ENCODE measurements at places on chromosomes 11 and 22. TPM values are rescaled to one million over a fixed set of nuclear protein-coding genes. Genes with fewer than 3 reads are reported as not detected.

DNA sequence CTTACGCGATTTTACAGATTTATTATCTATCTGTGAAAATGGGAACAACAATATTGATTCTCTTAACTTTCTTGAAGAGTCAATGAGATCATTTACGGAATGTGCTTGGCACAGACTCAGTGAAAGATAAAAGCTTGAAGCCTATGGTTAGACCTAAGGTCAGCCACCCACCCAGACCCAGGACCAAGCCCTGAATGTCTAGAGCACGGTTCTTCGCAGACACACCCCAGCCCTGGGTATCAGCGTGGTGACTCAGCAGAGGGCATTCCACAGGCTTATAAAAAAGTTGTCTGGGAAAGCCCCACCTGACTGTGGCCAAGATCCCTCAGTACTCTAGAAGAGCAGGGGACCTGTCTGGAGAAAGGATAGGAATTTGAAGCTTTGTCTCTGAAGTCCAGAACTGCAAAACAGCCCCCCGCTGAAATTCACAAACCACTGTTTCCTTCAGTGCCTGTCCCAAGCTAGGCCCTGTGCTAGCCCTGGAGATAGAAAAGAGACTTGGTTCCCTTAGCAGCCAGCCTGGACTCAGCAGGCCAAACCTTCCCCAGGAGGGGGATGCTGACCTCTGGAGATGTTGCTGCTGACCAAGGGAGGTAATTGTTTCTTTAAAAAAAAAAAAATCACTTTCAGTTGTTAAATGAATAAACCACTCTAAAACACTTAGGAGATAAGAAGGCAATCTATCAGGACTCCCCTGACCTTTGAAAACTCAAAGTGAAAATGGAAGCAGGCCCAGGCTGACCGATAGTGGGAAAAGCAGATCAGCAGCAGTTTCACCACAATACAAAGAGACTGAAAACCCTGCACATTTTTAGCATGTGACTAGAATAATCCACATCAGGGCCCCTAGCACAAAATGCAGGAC is 114.0 kb downstream of the ABTB2 start:
- no peak for DNase-seq

DNA sequence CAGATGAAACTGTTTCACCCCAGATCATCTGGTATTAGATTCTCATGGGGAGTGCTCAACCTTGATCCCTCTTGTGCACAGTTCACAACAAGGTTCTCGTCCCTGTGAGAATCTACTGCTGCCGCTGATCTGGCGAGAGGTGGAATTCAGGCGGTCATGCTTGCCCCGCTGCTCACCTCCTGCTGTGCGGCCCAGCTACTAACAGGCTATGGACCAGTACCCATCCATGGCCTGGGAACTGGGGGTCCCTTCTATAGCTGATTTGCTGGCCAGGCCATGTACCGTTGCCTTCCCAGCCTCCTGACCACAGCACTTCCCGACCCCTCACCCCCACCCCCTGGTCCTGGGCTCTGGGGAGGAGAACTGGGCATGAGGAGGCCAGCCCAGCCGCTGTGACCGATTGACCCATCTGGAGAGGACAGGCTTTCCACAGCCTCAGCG is 2.6 kb downstream of the PHLDA2 start:
- DNase-seq: no peak

GRCh38 chr11:77865805-77866204 is 44.9 kb downstream of the AAMDC start:
- DNase-seq: no peak

Gene HTR3A
- total RNA-seq: not detected

- DNase-seq: no peak
Observed at GRCh38 chr11:47375020-47375419, 3.3 kb downstream of the SPI1 start.

Gene MRGPRX1
- not detected for total RNA-seq

- DNase-seq: no peak
Observed at GRCh38 chr11:119318240-119319135, 1.6 kb upstream of the MCAM start.

- no peak for DNase-seq
Observed at GRCh38 chr11:130347261-130347660, 32.5 kb upstream of the ZBTB44 start.

Gene TMPRSS6
- not detected for total RNA-seq

GRCh38 chr22:50209893-50210292 is 9.1 kb downstream of the SELENOO start:
- DNase-seq: peak; percentile 79

DNA sequence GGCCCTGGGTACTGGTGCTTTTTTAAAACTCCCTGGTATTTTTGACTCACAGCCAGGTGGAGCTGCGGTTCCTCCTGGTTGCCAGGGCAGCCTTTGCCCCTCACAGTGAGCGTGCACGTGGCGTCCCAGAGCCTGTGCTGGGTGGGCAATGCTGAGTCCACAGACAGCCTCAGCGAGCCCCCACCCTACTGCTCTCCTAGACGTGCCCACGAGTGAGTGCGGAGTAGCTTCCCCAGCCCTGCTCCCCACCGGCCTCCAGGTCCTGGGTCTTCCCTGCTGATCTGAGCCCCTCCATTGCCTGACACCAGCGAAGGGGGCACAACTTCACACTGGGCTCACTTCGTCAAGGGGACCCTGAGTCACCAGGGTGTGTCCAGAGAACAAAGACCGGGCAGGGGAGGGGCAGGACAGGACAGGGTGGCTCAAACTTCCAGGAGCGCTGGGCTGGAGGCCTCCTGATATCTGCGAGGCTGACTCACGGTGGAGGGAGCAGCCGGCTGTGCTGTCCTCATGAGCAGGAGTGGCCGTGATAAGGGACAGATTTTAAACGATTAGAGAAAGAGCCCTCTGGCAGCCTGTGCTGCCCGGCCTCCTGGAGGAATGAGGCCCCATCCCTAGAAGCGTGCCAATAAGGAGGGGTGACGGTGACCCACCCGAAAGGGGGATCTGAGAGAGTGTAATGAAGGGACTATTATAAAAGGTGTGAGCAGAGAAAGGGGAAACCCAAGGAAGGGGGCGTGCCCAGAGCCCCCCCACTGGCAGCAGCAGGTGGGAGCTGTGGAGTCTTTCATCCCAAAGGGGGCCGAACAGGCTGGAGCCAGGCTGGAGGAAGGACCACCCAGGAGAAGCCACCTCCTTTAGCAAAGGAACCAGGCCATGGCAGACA is 129.3 kb upstream of the FGF3 start:
- no peak for DNase-seq

Measured in SK-MEL-5 (cell line).